ENCODE measurements at places on chromosomes 13 and 19.

DNA sequence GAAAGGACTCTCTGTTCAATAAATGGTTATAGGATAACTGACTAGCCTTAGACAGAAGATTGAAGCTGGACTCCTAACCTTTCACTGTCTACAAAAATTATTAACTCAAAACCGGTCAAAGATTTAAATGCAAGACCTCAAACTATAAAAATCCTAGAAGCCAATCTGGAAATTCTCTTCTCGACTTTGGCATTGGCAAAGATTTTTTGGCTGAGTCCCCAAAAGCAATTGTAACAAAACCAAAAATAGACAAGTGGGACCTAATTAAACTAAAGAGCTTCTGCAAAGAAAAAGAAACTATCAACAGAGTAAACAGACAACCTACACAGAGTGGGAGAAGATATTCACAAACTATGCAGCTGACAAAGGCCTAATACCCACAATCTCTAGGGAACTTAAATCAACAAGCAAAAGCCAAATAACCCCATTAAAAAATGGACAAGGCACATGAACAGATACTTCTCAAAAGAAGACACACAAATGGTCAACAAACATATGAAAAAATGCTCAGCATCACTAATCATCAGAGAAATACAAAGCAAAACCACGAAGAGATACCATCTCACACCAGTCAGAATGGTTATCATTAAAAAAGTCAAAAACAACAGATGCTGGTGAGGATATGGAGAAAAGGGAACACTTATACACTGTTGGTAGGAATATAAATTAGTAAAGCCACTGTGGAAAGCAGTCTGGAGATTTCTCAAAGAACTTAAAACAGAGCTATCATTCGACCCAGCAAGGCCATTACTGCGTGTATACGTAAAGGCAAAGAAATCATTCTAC lies 266.3 kb downstream of the DNAJC15 start:
- no peak for DNase-seq

DNA sequence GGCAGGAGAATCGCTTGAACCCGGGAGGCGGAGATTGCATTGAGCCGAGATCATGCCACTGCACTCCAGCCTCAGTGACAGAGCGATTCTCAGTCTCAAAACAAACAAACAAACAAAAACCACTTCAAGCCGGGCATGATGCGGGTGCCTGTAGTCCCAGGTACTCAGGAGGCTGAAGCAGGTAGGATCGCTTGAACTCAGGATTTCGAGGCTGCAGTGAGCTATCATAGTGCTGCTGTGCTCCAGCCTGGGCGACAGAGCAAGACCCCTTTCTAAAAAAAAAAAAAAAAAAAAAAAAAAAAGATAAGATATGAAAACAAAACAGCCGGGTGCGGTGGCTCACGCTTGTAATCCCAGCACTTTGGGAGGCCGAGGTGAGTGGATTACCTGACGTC lies 12.9 kb downstream of the PPP1R14A start:
- no peak for DNase-seq

DNA sequence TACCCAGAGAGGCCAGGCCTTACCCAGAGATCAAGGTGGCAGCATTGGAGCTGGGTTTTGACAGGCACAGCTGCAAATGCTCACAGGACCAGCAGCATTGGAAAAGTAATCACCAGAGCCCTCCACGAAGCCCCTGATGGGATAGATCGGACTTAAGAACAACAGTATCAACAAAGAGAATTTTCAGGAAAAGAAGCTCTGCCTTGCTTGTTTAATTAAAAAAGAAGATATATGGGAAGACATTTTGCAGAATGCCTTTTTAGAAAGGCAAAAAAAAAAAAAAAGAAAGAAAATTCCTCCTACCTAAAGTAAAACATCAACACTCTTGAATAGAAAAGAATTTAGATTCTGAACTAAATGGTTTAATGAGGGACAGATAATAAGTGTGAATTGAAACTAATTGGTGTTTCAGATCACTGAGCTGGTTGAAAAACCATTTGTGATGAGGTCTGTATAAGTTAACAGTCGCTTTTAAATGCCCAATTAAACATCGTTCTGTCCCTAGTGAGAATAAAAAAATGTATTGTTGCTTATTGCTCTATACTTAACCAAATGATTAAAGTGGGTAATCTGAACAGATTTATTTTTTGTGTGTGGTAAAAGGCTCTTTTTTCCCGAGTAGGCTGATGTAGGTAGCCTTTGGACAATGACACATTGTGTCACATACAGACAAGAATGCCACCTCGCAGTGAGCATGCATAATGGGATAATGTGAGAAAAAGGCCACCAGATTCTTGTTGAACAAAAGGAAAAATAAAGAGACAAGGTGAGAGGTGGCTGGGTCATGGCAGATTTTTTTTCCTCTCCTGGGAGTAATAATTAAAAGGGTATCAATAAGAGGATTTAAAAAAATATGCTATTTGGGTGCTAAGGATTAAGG lies 93.0 kb upstream of the ARGLU1 start:
- no peak for DNase-seq

DNA sequence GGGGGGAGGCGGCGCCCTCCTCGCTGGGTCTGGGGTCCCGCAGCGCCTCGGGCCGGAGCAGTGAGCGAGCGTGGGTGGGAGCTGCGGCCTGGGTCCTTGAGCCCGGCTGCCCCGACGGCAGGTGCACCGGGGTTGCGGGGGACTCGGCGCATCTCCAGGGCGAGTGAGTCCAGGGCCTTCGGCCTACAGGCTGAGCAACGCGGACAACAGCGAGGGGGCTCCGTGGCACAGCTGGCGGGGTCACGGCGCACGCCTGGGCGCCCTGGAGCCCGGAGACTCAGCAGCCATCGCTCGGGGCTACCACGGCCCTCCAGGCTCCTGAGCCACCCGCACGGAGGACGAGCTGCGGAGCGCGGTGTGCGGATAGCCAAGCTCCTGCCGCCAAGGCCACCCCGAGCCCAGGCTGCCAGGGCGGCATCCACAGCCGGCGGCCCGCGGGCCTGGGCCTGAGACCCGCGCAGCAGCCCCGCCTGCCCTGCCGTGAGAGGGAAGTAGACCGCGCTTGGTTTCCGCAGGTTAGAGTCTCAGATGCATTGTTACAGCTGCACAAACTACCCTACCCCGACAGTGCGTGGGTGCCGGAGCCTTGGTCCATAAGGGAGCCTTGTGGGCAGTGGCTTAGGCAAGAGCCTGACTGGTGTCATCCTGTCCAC lies 253.9 kb upstream of the SGCG start:
- no peak for DNase-seq

GRCh38 chr19:50303558-50303957 lies 25.6 kb downstream of the KCNC3 start:
- no peak for DNase-seq

DNA sequence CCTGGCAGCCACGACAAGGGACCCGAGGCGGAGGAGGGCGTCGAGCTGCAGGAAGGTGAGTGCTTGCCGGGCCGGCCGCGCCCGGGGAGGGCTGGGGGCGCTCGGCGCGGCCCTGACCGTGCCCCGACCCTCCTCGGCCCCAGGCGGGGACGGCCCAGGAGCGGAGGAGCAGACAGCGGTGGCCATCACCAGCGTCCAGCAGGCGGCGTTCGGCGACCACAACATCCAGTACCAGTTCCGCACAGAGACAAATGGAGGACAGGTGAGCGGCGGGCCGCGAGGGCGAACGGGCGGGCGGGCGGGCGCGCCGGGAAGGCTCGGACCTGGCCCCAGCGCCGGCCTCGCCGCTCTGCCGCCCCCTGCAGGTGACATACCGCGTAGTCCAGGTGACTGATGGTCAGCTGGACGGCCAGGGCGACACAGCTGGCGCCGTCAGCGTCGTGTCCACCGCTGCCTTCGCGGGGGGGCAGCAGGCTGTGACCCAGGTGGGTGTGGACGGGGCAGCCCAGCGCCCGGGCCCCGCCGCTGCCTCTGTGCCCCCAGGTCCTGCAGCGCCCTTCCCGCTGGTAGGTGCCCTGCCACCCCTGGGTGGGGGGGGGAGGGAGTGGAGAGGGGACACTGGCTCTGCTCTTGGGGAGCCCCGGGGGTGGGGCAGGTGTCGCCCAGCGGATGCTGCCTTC lies 816 bp downstream of the USF2 start:
- DNase-seq: peak; percentile 76

DNA sequence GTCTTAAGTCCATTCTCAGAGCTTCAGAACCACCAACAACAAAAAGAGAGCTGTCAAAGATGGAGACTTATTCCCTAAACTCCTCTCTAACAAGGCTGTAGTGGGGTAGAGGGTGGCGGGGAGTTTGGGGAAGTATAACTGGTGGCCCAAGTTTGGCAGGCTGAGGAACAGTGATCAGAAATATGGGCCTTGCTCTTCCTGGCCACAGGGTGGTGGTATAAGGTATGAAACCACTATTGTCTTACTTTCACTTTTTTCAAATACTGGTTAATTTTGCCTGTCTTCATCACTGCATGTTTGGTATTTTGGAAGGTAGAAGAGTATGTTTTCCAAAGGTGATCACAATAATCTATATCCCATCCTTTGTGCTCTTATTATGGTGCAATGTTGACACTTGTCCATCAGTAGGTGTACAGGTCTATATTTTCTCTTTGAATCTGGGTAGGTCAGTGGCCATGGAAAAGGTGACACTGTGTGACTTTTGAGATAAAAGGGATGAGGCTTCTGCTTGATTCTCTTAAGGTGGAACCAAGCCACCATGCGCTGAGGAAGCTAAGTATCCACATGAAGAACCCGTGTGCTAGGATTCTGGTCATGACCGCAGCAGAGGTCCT lies 23.2 kb upstream of the GPC5 start:
- DNase-seq: peak; percentile 19

DNA sequence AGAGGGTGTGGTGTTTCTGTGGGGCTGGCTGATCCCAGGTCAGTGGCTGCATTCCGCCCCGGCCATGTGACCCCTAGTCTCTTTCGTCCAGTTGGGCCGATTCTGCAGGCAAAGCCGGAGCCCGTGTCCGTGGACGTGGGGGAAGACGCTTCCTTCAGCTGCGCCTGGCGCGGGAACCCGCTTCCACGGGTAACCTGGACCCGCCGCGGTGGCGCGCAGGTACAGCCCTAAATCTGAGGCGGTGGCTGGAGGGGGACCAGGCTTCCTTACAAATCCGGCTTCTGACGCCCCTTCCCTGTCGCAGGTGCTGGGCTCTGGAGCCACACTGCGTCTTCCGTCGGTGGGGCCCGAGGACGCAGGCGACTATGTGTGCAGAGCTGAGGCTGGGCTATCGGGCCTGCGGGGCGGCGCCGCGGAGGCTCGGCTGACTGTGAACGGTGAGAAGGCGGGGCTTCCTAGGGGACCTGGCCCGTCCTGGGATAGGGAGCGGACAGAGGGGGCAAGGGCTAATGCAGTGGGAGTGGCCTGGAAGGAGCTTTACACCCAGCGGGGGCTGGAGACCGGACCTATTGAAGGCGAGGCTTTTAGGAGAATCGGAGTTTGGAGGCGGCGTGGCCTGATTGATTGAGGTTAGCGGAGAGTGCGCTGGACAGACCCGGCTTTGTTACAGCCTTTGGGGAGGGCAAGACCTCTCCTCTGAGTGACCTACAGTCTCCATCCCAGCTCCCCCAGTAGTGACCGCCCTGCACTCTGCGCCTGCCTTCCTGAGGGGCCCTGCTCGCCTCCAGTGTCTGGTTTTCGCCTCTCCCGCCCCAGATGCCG lies 4.3 kb downstream of the KIRREL2 start:
- no peak for DNase-seq

DNA sequence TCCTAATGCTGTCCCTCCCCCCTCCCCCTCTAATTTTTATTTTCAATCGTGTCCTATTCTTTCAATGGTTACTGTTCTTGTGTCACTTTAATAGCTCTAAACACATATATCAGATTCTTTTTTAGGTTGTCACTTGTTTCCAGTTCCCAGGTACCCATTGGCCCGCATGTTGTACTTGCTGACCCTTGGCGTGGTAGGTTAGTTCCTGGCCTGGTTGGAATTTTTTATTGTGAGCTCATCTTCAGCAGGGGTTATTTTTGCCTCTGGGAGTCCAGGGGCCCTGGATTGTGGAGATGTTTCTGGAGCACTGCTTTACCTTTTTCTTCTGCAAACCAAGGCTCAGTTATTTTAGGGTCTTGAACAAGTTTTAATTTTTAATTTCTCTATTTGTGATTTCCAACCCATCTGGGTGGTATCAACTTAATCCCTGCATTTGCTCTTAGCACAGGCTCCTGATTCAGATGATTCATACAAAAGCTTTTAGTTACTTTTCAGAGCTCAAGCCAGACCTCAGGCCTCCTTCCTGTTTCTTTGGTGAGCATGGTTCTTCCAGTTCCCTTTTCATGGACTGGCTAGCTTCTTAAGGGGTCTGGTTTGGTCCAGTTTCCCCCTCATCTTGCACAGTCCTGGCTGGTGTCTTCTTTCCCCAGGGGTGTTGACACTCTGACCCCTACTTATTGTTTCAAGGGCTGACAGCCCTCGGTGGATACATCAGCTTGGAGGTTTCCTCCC lies 220.5 kb downstream of the TM9SF2 start:
- DNase-seq: peak; percentile 12

DNA sequence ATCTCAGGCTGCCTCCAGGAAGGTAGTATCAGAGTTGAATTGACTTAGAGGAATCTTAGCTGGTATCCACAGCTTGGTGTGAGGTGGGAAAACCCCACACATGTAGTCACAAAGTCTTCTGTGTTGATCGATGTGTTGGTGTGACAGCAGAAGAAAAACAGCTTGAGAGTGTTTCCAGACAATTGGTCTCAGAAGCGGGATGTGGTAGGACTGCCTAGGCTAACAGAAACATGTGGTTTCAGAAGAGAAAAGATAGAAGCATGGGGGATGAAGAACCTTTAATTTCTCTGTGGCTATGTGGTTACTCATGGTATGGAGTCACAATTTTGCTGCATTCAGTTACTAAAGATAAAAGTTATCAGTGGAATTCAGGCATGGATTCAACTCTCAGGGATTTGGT lies 134.7 kb upstream of the SLITRK5 start:
- DNase-seq: no peak

DNA sequence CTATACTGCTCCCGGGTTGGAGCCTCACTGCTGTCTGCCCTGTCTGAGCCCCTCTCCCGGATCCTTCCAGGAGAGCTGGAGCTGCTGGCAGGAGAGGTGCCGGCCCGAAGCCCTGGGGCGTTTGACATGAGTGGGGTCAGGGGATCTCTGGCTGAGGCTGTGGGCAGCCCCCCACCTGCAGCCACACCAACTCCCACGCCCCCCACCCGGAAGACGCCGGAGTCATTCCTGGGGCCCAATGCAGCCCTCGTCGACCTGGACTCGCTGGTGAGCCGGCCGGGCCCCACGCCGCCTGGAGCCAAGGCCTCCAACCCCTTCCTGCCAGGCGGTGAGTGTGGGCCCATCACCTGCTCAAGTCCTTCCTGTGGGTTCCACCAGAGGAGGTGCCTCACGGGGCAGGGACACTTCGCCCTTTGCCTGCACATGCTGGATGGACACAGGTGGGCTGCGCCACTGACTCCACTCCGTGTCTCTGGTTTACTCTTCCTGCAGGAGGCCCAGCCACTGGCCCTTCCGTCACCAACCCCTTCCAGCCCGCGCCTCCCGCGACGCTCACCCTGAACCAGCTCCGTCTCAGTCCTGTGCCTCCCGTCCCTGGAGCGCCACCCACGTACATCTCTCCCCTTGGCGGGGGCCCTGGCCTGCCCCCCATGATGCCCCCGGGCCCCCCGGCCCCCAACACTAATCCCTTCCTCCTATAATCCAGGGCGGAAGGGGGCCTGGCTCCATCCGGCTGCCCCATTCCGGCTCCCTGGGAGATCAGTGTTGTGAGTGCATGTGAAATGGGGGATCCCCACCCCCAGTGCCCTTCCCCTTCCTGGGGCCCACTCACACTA lies 19.8 kb downstream of the EPN1 start:
- no peak for DNase-seq

Data from iris pigment epithelial cell (primary cell).